ENCODE measurements at places on chromosomes 3 and 15. TPM values are rescaled to one million over a fixed set of nuclear protein-coding genes. Genes with fewer than 3 reads are reported as not detected.
A peak's percentile ranks its signal among the peaks of the same experiment; 100 is the strongest.

The SAMD7 gene
- not detected for total RNA-seq

The PLCH1 gene
- 0.10 TPM for total RNA-seq

The SYNPR gene
- not detected for total RNA-seq

The GOLGA6D gene
- not detected for total RNA-seq

DNA sequence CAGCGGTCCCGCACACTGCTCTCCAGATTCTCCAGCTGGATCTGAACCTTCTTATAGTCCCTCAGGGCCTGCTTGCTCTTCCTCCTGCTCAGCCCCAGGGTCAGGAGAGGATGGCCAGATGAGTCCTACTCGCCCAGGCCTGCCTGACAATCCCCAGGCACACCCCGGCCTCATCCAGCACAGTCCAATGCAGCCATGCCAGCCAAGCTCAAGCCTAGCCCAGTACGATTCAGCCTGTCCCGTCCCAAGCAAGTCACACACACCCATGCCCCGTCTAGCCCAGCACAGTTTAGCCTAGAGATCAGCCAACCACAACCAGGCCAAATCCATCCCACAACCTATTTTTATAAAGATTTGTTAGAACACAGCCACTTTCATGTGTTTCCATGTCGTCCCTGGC lies 16.8 kb downstream of the PLXNB1 start:
- no peak overlapping the region for H3K4me3 ChIP-seq
- DNase-seq = no peak
- no peaks in the 10 kb centered on the region for H3K36me3 ChIP-seq
- no peaks in the 10 kb centered on the region for H3K27me3 ChIP-seq
- no peak overlapping the region for H3K27ac ChIP-seq

GRCh38 chr15:98730860-98731711 lies 82.7 kb downstream of the IGF1R start:
- no peak overlapping the region for H3K4me3 ChIP-seq
- H3K4me1 ChIP-seq = peaks cover 56% of the 10 kb centered on the region
- H3K36me3 ChIP-seq = no peaks in the 10 kb centered on the region
- no peak for DNase-seq

- no peaks in the 10 kb centered on the region for H3K27me3 ChIP-seq
- peaks cover 4% of the 10 kb centered on the region for H3K36me3 ChIP-seq
- no peak overlapping the region for H3K4me3 ChIP-seq
- peaks cover 37% of the 10 kb centered on the region for H3K4me1 ChIP-seq
- H3K27ac ChIP-seq = peak overlapping the region; percentile 99
- no peak for DNase-seq
These were observed 2.3 kb downstream of the GORASP1 start for GRCh38 chr3:39104961-39105686.

DNA sequence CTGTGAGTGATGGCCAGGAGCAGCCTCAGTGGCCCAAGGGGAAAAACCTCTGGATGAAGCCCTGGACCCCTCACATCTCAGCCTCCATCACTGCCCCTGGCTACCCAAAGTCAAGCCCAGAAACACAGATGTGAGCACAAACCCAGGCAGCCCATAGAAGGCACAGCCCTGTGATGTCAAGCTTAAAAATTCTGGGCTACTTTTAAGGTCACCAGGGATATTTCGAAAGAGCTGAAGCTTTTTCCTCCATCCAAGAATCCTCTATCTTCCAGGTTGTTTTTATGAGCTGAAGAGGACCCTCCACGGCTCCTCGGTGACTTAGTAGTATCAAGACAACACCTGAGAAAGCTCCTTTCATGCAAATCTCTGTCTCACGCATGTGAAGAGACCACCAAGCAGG lies 11.5 kb downstream of the LIPC start:
- no peaks in the 10 kb centered on the region for H3K27me3 ChIP-seq
- no peak overlapping the region for H3K4me3 ChIP-seq
- H3K27ac ChIP-seq = no peak overlapping the region
- no peak for DNase-seq
- H3K4me1 ChIP-seq = peaks cover 33% of the 10 kb centered on the region
- no peaks in the 10 kb centered on the region for H3K36me3 ChIP-seq

DNA sequence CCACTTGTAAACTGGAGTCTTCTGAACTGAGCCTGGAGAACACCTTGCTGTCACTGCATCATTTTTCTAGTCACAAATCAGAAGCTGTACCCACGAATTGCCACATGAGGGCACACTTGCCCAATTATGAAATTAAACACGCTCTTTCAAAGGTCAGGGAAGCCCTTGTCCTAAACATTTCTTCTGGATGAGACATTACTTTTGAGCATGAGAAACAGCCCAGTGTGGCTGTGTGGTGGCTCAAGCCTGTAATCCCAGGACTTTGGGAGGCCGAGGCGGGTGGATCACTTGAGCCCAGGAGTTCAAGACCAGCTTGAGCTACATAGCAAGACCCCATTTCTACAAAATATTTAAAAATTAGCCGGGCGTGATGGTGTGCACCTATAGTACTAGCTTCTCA lies 27.5 kb upstream of the CFAP161 start:
- no peak overlapping the region for H3K4me3 ChIP-seq
- H3K36me3 ChIP-seq = no peaks in the 10 kb centered on the region
- no peaks in the 10 kb centered on the region for H3K4me1 ChIP-seq
- no peak for DNase-seq
- H3K27me3 ChIP-seq = no peaks in the 10 kb centered on the region
- no peak overlapping the region for H3K27ac ChIP-seq

DNA sequence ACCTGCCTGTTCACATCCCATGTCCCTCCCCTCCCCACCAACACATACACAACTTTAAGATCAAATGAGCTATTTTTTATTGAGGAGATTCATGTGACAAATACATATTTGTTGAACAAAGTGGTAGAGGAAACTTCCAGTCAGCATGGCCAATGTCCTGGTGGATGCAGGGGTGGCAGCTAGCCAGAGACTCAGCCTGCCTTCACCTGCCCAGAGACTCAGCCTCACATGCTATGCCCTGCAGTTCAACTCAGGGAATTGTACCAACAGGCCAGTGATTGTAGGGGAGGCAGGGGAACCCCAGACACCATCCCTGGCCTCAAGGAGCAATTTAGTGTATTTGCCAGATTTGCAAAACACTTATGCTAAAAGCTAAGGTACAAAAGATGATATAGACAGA lies 136.6 kb downstream of the OPA1 start:
- no peaks in the 10 kb centered on the region for H3K36me3 ChIP-seq
- no peaks in the 10 kb centered on the region for H3K4me1 ChIP-seq
- H3K4me3 ChIP-seq = no peak overlapping the region
- no peak overlapping the region for H3K27ac ChIP-seq
- no peaks in the 10 kb centered on the region for H3K27me3 ChIP-seq
- no peak for DNase-seq

GRCh38 chr15:91196768-91197167 lies 96.7 kb downstream of the SV2B start:
- H3K27me3 ChIP-seq = no peaks in the 10 kb centered on the region
- no peaks in the 10 kb centered on the region for H3K4me1 ChIP-seq
- DNase-seq = no peak
- H3K36me3 ChIP-seq = no peaks in the 10 kb centered on the region
- no peak overlapping the region for H3K27ac ChIP-seq

DNA sequence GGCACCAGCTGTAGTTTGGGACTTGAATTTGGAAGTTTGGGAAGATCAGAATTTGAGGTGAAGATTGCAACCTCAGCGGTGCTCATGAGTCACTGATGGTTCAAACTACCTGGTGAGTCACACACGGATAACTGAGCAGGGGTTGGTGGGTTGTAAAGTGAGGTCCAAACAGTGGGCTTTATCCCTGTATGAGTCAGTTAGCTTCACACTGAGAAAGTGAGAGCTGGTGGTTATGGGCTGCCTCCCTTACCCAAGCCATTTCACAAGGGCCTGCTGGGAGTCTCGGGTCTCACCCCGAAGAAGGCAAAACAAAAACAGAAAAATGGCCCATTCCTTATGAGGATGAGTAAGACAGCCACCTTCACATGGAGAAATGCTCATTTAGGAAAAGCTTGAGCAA lies 77.0 kb downstream of the ITGA11 start:
- H3K27ac ChIP-seq = no peak overlapping the region
- H3K36me3 ChIP-seq = no peaks in the 10 kb centered on the region
- DNase-seq = no peak
- H3K27me3 ChIP-seq = no peaks in the 10 kb centered on the region
- no peak overlapping the region for H3K4me3 ChIP-seq

GRCh38 chr3:171967932-171968678 lies 71.3 kb upstream of the FNDC3B start:
- H3K27ac ChIP-seq = no peak overlapping the region
- peaks cover 3% of the 10 kb centered on the region for H3K4me1 ChIP-seq
- H3K27me3 ChIP-seq = no peaks in the 10 kb centered on the region

GRCh38 chr3:193722566-193722965 lies 129.6 kb downstream of the OPA1 start:
- no peak overlapping the region for H3K4me3 ChIP-seq
- no peak overlapping the region for H3K27ac ChIP-seq
- H3K4me1 ChIP-seq = no peaks in the 10 kb centered on the region

GRCh38 chr3:70242297-70242882 lies 70.0 kb downstream of the MDFIC2 start:
- DNase-seq = no peak
- H3K27ac ChIP-seq = no peak overlapping the region

GRCh38 chr3:31253782-31254181 lies 278.9 kb upstream of the STT3B start:
- H3K36me3 ChIP-seq = no peaks in the 10 kb centered on the region
- H3K4me3 ChIP-seq = no peak overlapping the region
- H3K27me3 ChIP-seq = no peaks in the 10 kb centered on the region
- no peak for DNase-seq
- no peaks in the 10 kb centered on the region for H3K4me1 ChIP-seq
- H3K27ac ChIP-seq = no peak overlapping the region
